ENCODE measurements at places on chromosomes 5 and 9.

GRCh38 chr5:77635917-77636640 lies 2.4 kb downstream of the OTP start:
- no peak overlapping the region for H3K4me3 ChIP-seq
- H3K27ac ChIP-seq: no peak overlapping the region
- DNase-seq: peak; percentile 52
- H3K27me3 ChIP-seq: peaks cover 100% of the 10 kb centered on the region
- no peaks in the 10 kb centered on the region for H3K36me3 ChIP-seq
- peaks cover 25% of the 10 kb centered on the region for H3K4me1 ChIP-seq

DNA sequence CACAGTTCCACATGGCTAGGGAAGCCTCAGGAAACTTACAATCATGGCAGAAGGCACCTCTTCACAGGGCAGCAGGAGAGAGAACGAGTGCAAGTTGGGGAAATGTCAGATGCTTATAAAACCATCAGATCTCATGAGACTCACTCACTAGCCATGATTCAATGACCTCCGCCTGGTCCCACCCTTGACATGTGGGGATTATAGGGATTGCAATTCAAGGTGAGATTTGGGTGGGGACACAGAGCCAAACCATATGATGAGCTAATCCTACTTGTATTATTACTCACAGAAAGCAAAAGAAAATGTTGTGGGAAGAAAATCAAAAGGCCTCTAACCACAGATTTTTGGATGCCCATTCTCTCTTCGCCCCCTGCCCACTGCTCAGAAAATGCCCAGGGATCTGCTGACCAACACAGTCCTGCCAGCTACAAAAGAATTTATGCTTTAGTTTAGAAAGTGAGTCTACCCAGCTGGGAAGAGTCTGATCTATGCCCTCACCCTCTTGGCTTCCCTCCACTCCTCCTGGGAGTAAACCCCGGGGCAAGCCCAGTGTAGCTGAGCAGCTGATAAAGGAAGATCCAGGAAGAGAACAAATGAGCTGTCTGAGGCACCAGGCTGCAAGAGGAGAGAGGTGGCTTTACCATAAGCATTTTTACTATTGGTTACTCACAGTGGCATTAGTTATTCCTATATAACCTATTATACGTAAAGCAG lies 53.1 kb downstream of the RNF130 start:
- no peak overlapping the region for H3K4me3 ChIP-seq
- DNase-seq: no peak
- H3K36me3 ChIP-seq: peaks cover 12% of the 10 kb centered on the region
- no peaks in the 10 kb centered on the region for H3K4me1 ChIP-seq
- H3K27ac ChIP-seq: no peak overlapping the region
- H3K27me3 ChIP-seq: no peaks in the 10 kb centered on the region

GRCh38 chr5:158648631-158649030 lies 451.1 kb downstream of the EBF1 start:
- H3K27me3 ChIP-seq: no peaks in the 10 kb centered on the region
- H3K36me3 ChIP-seq: no peaks in the 10 kb centered on the region
- H3K4me3 ChIP-seq: no peak overlapping the region
- H3K27ac ChIP-seq: no peak overlapping the region

DNA sequence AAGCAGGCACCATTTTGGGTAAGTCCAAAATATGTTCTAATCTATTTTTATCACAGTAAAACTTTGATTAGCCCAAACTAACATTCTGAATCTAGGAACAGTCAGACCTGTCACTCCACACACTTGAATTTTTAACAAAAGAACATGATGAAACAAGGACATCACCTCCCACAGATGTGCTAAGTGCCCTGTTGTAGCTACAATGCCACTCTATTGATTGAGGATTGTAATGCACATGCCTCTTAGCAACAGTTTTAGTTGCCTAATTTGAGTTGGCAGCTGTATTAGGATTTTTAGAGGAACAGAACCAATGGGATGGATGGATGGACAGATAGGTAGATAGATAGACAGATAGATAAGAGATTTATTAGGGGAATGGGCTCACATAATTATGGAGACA lies 20.3 kb upstream of the RNF20 start:
- no peaks in the 10 kb centered on the region for H3K27me3 ChIP-seq
- DNase-seq: no peak
- peaks cover 13% of the 10 kb centered on the region for H3K4me1 ChIP-seq
- no peaks in the 10 kb centered on the region for H3K36me3 ChIP-seq
- no peak overlapping the region for H3K27ac ChIP-seq
